Stimulated activated CD4-positive, alpha-beta T cell treated with anti-CD3 and anti-CD28 coated beads, Interleukin-4, amount 100 ng/mL, for 1 hour (primary cell): ENCODE measurements at places on chromosomes 4 and X.

- no peak for DNase-seq
Observed at GRCh38 chr4:180101348-180102083, 2141.7 kb upstream of the TENM3 start.

- DNase-seq = no peak
Observed at GRCh38 chr4:73816814-73817213, 19.7 kb upstream of the CXCL6 start.

DNA sequence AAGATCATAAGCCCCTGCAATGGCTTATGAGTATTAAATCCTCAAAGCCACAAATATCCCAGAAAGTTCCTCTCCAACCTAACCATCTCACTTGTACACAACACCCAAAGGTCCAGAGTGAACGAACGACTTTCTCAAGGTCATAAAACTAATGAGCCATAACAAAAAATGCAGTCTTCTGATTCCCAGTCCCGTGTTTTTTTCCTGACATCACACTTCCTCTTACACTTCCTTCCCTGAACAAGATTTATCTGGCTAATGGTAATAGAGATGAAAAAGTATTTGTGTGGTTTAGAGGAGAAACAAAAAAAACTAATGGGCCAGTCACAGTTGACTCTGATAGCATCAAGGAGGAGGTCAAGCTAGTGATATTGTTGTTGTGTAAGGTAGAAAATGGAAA, 99.5 kb upstream of the KLHL13 start:
- DNase-seq = no peak

- no peak for DNase-seq
Observed at GRCh38 chr4:48484494-48485168, 1.5 kb downstream of the SLC10A4 start.

DNA sequence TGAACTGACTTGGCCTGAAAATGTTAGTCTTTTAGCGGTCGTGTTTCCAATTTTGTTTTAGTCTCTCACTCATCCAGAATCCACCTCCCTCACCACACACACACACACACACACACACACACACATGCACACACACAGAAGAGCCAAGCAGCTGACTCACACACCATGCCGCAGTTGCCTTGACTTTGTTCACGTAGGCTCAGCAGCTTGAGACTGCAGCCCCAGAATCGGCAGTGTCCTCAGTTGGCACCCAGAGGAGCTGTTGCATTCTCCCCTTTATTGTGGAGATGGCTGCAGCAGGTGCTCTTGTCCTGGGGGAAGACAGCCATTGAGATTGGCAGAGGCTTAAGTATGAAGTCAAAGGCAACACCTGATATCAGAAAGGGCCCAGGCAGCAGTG, 20.9 kb upstream of the XPNPEP2 start:
- DNase-seq = no peak

GRCh38 chrX:40471965-40472648, 108.7 kb upstream of the ATP6AP2 start:
- DNase-seq = peak; percentile 5

- no peak for DNase-seq
Observed at GRCh38 chrX:45264865-45265264, 64.2 kb upstream of the DIPK2B start.

DNA sequence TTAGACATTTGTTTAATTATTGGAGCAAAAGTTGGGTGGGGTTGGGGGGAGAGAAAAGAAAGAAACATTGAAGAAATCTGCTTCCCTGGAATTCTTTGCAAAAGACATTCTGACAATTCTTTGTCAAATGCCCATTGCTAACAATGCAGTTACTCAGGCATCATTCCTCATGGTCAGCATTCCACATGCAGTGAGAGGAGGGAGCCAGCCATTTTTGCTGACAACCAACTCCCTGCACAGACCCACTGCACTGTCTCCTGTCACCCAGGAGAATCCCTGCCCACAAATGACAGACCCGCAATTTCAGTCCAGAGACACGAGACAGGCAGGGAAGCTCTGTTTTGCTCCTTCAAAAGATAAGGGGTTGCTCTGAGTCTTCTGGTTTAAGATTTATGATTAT, 985.1 kb upstream of the SLIT2 start:
- DNase-seq = no peak

- no peak for DNase-seq
Observed at GRCh38 chrX:42229533-42229932, 306.2 kb upstream of the CASK start.

GRCh38 chr4:40607221-40607620, 22.4 kb downstream of the RBM47 start:
- DNase-seq = no peak

GRCh38 chrX:10965174-10965798, 145.8 kb upstream of the HCCS start:
- no peak for DNase-seq

- no peak for DNase-seq
Observed at GRCh38 chr4:107600983-107601382, 119.1 kb downstream of the PAPSS1 start.

GRCh38 chr4:38174801-38175200, 214.6 kb downstream of the PTTG2 start:
- no peak for DNase-seq

GRCh38 chrX:115040417-115040816, 23.0 kb upstream of the IL13RA2 start:
- no peak for DNase-seq

DNA sequence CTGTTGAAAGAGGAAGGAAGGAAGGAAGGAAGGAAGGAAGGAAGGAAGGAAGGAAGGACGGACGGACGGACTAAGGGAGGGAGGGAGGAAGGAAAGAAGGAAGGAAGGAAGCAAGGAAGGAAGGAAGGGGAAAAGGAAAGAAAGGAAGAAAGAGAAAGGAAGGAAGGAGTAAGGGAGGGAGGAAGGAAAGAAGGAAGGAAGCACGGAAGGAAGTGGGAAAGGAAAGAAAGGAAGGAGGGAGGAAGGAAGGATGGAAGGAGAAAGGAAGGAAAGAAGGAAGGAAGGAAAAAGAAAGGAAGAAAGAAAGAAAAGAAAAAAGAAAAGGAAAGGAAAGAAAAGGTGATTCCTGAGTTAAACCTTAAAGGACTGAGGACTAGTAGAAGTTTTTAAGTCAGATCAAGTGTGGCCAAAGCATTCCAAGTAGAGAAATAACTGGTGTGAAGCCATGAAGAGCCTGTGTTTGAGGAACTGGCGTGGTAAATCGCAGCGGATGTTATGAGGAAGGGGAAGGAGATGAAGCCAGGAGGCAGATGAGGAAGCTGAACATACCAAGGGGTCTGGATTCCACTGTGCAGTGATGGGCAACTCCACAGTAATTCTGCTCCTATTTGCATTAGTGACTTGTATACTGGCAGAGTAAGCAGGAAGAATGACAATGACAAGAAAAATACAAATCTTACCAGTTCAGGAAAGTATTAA, 163.5 kb downstream of the MGST2 start:
- no peak for DNase-seq

GRCh38 chr4:108092288-108092687, 76.4 kb downstream of the LEF1 start:
- DNase-seq = no peak

DNA sequence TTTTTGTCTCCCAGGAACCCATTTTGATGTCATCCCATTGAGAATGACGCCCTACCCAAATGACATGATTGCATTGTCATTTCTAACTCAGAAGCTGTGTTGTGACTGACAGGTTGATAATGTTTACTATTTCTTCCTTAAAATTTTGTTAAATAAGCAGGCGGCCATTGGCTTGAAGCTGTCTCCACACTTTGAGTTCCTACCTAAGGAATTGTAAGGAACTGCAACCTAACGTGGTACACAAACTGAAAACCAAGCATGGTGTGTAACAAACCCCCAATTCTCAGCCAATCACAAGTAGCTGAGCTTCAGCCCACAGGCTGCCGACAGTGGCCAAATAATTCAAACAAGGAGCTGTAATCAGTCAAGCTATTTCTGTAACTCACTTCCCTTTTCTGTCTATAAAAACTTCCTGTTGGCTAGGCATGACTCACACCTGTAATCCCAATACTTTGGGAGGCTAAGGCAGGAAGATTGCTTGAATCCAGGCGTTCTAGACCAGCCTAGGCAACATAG, 2.9 kb upstream of the MND1 start:
- no peak for DNase-seq

GRCh38 chr4:148364525-148364924, 77.7 kb downstream of the NR3C2 start:
- DNase-seq = no peak

DNA sequence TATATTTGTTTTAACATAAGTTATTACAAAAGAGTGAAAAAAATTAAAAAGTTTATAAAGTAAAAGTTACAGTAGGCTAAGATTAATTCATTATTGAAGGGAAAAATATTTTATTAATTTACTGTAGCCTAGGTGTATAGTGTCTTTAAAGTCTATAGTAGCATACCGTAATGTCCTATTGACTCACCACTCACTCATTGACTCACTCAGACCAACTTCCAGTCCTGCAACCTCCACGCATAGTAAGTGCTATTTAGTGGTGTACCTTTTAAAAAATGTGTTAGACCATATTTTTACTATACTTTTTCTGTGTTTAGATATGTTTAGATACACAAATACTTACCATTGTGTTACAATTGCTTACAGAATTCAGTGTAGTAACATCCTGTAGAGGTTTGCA, 841.1 kb downstream of the CENPC start:
- DNase-seq = no peak

DNA sequence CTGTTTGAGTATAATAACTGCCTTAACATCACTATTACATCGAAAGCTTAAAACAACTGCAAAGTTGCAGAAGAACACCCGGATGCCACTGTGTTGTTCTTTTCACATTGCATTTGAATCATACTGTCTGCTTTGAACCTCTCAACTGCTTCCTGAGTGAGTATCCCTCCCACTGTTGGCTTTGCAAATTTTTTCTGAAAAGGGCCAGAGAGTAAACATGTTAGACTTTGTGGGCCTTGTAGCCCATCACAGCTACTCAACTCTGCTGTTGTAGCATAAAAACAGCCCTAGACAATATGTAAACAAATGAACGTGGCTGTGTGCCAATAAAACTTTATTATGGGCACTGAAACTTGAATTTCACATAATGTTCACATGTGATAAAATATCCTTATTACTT, 76.1 kb downstream of the NSG1 start:
- no peak for DNase-seq

DNA sequence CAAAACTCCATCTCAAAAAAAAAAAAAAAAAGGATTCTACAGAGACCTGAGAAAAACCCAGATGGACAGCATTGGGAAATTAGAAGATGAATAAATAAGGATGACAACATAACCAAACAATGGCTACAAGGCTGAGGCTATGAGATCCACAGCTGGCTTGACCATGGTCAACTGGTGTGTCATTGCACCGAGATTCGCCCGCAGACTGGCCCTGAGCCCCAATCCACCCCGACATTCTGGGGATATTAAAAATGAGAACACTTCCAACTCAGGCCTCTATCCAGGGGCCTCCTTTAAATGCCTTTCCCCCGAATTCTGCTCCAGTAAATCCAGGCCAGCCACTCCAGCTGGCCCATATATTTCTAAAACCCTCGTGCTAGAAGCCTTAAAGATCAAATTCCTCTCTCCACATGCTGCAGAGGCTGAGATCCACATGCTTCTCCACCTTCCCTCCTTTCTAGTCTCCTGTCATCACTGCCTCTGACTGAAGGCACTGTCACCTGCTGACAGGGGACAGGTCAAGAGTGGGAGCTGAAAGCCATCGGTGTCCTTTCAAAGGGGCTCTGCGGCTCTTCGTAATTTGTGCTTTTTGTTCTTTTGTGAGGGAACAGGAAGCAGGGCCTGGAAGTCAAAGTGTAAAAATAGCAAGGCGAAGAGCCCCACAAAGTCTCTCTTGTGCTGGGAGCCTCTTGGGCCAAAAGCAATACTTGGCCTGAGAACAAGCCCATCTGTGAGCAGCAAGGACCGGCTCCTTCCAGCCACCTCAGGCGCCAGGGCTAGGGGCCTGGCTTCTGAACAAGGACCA, 203.7 kb downstream of the NSUN7 start:
- no peak for DNase-seq
